ENCODE measurements at places on chromosomes 12 and 14. TPM values are rescaled to one million over a fixed set of nuclear protein-coding genes. Genes with fewer than 3 reads are reported as not detected.

GRCh38 chr12:64669270-64669842, 59.1 kb downstream of the RASSF3 start:
- peak overlapping the region; percentile 86 for H3K27ac ChIP-seq
- no peak overlapping the region for H3K4me3 ChIP-seq
- no peak for DNase-seq
- no peaks in the 10 kb centered on the region for H3K27me3 ChIP-seq
- H3K36me3 ChIP-seq, result no peaks in the 10 kb centered on the region
- H3K4me1 ChIP-seq, result peaks cover 65% of the 10 kb centered on the region

DNA sequence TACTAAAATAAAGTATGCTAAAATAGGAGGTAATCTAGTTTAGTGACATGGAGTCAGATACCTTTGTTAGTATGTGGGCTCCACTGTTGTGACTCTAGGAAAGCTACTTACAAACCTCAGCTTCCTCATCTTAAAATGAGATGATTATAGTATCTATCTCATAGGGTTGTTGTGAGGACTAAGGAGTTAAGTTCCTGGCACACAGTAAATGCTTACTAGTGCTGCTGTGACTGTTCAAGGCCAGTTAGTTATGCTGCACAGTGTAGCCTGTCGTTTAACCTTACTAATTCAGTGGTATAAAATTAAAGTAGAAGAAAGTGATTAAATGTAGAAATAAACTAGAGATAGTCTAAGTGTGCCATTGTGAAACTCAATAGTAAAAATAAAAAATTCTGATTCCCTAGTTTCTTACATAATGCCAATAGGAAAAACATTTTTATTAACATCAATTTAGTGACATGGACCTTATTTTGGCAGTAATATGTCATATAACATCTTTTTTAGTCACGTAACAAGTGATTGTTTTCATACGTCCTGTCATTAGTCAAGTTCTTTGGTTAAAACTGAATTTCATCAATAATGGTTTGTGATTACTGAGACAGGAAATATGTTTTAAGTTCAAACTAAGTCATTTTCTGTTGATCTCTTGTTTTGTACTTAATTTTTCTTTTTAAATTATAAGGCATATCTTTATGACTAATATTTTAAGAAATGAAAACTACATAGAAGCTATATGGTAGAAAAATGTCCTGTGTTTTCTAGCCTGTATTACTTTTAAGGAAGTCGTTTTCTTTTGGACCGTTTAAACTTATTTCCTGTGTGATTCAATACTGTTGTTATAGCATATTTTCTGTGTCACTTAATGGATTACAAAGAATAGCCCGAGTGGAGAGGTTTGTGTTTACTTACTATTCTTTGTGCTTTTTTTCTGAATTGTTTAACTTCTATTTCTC, 74.0 kb downstream of the PCNX1 start:
- no peaks in the 10 kb centered on the region for H3K27me3 ChIP-seq
- no peak overlapping the region for H3K4me3 ChIP-seq
- peaks cover 16% of the 10 kb centered on the region for H3K36me3 ChIP-seq
- no peaks in the 10 kb centered on the region for H3K4me1 ChIP-seq
- DNase-seq, result no peak
- no peak overlapping the region for H3K27ac ChIP-seq

GRCh38 chr12:130715150-130715997, 725 bp downstream of the RIMBP2 start:
- H3K27me3 ChIP-seq, result peaks cover 36% of the 10 kb centered on the region
- peaks cover 19% of the 10 kb centered on the region for H3K4me1 ChIP-seq
- H3K27ac ChIP-seq, result peak overlapping the region; percentile 81
- peak; percentile 43 for DNase-seq
- H3K36me3 ChIP-seq, result no peaks in the 10 kb centered on the region

DNA sequence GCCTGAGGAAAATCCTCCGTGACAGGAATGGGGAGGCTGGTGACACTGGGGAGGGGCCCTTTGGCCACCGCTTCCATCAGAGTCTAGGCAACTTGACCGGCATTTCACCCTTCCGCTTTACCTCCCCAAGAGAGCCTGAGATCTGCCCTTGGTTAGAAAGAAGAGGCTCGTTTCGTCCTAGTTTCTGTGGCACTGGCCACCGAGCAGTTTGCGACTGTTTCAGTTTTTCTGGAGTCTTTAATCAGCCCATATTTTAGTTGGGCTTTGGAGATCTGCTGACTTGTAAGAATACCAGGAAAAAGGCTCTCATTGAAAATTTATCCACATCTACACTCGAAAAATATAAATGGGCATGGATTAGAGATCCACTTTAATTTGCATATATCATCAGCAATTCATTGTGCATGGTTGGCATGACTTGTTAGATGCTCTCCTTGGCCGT, 414 bp upstream of the ANKS1B start:
- H3K27ac ChIP-seq, result peak overlapping the region; percentile 57
- H3K4me3 ChIP-seq, result peak overlapping the region; percentile 80
- no peak for DNase-seq
- H3K27me3 ChIP-seq, result peaks cover 49% of the 10 kb centered on the region

COX8C gene
- 0.73 TPM for total RNA-seq

Data from mesothelial cell of epicardium (in vitro differentiated cells).